ENCODE measurements at places on chromosomes 7 and 10.

DNA sequence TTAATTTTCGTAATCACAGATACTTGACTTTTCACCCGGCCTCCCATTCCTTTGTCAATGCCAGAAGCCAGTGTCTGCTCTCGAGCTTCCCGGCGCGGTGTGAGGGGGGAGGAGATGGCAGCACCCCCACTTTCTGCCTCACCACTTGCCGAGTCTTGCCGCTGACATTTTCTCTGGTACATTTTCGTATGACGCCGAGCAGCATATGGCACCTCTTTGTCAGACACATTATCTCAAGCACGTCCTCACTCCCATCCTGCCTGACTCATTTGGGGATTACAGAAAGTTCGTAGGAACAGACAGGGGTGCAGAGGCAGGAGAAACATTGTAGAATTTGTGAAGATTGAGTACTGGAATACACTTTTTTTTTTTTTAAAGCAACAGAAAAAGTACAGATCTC is 60.8 kb upstream of the SORCS3 start:
- no peak for DNase-seq

- no peak for DNase-seq
These were observed 76.8 kb downstream of the TFEC start for GRCh38 chr7:115953592-115954255.

DNA sequence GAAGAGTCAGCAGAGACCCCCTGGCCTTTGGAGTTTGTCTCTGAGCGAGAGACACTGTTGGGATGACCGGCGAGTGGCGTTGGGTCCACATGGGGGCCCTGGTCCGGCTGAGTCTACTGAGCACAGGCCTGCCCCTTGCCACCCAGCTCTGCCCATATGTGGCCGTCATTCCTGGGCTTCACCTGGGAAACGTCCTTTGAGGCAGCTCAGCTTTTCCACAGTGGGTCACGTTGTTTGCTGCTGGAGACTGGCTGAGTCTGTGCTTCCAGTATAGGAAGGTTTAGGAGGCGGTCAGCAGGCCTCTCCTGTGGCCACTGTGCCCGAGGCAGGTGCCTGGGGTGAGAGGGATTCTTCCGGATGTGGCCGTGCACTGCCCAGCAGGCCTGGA is 17.1 kb downstream of the ADAM8 start:
- DNase-seq, result no peak

DNA sequence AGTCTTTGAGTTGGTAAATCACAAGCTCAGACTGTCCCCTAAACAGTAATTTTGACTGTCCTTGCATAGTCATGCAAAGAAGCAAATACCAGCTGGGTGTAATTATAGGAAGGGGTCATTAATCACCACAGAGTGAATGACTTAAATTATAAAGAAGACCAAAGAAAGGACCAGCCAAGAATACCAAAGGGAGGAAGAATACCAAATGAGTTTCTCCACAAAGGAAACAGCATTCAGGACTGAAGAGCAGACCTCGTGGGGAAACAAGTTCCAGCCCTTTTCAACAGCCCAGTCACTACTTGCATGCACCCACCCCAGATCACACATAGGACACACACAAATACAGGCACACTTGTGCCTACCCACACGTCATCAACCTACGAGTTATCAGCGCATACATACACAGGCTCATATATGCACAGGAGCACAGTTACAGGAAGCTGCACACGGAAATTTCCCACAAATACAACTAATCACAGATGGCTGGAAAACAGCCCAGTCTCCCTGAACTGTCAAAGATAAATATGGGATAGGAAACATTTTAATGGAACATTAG is 77.6 kb downstream of the DENND2A start:
- DNase-seq, result no peak

DNA sequence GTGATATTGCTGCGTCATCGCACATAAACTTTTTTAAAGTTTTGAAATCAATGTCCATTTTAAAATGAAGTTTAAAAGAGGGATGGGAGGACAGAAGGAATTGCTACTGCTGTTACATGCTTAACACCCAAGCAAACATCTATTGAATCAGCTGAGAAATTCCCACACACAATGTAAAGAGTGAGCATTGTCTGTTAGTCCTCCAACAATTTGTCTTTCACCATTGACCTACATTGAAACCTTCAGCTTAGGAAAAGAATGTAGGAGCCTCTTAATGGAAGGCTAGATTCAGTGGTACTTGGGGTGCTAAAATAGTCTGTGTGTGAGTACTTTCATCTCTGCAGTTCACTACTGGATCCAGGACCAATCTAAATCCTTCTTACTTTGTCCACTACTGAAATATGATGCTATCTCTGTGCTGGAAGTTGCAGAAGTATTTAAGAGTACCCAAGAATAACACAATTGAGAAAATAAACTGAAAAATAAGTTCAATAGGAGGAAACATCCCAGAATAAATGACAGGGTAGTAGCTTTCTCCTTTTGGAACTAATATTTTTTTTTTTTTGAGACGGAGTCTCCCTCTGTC is 23.8 kb upstream of the FBXW4 start:
- DNase-seq, result no peak

DNA sequence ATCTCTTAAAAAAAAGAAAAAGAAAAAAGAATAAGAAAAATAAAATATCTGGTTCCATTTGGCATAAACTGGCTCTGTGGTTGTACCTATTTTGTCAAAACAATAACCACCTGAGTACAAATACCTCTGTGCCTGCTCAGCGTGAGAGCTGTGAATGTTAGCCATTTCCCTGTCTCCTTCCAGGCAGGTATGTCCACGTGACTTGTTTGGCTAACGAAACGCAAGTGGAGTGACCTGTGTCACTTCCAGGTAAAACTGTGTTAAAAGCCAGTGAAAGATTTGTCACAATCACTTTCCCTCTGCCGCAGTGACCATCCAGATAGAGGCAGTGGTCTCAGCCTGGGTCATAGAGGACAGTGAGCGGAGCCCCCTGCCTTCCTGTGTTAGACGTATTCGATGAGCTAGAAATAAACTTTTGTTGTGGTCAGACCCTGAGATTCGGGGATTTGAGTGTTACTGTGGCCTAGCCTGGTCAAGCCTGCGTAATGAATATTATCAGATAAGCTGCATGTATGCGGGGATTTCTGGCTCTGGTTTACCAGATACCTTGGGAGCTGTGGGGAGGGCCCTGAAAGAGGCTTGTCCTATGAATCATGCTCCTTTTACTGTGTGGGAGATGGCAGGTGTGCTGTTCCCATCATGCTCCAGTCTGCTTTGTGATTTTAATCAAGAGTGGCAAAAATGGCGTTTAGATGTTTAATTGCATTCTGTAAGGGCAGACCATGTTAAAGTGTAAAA is 3.8 kb downstream of the PTER start:
- no peak for DNase-seq

GRCh38 chr10:79292891-79293746 is 54.1 kb upstream of the PPIF start:
- DNase-seq, result peak; percentile 15

DNA sequence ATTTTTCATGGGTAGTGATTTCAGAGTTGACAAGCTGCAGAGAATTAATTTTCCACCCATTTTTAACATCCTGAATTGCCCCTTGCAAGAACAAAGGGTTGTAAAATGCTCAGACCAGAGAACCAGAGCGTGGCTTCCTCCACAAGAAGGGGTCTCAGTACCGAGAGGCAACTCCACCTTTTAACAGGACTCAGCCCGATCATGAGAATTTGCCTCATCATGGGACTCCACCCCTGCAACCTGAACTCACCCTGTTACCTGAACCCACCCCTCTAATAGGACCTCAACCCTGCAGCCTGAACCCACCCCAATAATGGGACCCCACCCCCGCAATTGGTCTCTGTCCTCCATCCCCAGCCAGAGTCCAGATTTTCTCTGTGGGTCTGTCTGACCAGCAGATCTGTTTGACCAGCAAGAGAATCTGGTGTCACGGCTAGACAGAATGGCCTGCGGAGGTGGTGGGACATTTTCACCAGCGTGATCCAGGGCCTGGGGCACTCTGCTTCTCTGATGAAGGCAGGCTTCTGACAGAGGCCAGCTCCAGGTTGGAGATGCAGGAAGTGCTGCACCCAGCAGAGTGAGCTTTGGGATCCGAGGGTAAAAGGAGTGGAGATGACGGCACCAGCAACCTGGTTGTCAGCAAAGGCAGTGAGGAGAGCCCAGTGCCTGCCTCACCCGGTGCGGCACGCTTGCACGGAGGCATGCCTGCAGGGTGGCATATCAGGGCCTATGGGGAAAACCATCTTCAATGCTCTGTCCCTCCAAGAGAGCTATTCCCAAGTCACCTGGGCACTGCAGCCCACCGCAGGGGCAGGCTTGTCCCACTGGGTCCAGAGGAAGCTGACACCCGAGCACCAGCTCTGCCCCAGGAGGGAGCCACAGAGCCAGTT is 136.6 kb downstream of the TCERG1L start:
- no peak for DNase-seq

DNA sequence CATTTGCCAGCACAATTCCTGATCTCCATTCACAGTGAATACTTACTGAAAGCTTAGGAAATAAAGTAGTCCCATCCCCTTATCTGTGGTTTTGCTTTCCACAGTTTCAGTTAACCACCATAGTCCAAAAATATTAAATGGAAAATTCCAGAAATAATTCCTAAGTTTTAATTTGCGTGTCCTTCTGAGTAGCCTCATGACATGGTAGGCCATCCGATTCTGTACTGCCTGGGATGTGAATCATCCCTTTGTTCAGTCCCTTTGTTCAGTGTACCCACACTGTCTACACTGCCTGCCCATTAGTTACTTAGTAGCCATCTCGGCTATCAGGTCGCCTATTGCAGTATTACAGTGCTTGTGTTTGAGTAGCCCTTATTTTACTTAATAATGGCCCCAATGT is 14.2 kb downstream of the RAB11FIP2 start:
- DNase-seq, result no peak

DNA sequence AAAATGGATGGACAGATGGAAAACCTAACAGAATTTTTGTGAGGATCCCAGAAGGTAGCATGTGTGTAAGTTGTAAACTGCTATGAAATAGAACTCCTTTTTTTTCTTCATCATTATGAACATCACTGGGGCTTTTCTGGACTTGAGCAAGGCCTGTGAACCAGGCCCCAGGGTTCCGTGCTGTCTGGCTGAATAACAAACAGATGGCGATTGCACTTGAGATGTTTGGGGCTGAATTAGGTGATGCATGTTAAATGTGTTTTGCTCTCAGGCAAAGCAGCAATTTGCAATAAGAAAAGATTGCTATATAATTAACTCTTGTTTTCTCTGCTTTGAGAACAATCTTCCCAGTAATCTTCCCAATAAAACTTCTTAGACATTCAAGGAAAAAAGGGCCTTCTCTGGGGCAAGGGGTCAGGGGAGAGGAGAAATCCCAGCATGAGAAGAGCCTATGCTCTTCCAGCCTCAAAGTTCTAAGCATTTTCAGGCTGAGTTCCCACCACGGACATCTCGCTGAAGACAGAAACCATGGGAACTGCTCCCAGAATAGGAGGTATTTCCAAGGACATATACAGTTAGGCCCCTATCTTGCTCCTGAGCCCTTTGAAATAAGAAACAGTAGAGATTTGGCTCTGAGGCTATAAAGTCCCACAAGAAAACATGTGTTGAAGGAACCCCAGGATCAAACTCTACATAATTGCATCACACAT is 98.7 kb downstream of the ITIH5 start:
- no peak for DNase-seq

- no peak for DNase-seq
These were observed 172.5 kb downstream of the BAMBI start for GRCh38 chr10:28849821-28850220.

- DNase-seq, result no peak
These were observed 15.8 kb upstream of the SAR1A start for GRCh38 chr10:70186090-70186489.

GRCh38 chr7:106392144-106392543 is 107.4 kb upstream of the NAMPT start:
- no peak for DNase-seq

DNA sequence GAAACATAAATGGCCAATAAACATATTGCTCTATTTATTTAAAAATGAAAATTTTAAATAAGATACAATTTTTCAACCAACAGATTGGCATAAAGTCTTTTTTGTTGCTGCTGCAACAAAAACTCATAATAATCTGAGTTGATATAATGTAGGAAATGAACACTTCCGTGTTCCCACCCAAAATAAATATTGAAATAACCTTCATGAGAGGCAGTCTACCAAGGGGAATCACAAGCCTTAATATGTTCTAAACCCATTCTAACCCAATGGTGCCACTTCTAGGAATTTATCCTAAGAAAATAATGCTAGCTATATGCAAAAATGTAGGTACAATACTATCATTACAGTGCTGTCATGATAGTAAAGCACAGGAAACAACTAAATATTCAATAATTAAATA is 39.1 kb downstream of the SLC25A13 start:
- DNase-seq, result no peak

DNA sequence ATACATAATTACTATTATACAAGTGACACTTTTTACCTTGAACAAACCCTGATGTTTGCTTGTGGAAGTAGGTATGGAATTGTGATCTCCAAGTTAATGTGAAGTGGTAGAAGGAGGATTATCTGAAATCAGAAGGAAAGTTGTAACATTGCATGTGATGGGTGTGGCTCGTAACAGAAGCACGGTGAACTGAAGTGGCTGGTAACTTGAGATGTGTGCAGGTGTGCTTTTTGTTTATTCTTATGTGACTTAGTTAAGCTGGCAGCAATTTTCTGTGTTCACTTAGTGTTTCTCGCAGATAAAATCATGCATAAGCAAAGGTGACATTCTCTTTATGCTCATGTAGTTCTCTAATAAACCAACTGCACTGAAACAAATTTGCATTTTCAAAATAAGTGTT is 82.3 kb downstream of the ZEB1 start:
- no peak for DNase-seq

GRCh38 chr10:77165445-77166208 is 472.0 kb downstream of the KCNMA1 start:
- no peak for DNase-seq

DNA sequence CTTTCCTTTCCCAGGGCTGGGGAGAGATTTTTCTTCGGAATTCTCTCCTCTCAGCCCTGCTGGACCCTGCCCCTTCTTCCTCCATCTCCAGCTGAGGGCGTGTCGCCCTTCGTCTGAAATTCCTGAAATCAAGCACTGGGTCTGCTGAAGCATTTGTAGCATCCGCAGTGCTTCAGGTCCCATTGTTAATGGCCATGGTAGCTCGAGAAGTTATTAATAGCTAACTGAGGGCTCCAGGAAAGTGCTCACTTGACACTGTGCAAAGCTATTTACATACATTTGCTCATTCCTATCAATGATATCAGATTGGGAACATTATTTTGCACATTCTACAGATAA is 515 bp downstream of the FAM149B1 start:
- DNase-seq, result no peak

GRCh38 chr7:117755136-117755535 is 118.1 kb downstream of the CTTNBP2 start:
- no peak for DNase-seq

DNA sequence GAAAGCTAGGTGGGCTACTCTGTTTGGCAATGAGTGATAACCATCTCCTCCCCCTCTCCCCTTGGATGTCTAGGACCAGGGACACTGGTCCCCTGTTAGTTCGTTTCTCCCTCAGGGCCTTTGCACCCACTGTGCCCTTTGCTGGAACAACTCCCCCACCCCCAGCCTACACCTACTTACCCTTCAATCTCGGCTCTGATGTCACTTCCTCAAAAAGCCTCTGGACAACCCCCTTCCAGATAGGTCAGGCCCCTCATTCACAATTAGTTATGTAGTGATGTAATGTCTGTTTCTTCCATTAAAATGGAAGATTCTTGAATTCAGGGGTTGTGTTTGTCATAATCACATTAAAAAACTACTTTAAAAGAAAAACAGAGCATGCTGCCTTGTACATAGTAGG is 152.9 kb downstream of the SNX10 start:
- no peak for DNase-seq

All from activated T-cell treated with anti-CD3 and anti-CD28 coated beads for 24 hours (primary cell).